ENCODE measurements at places on chromosomes 2 and 18.

- DNase-seq = no peak
Observed at GRCh38 chr18:35506024-35506712, 8.4 kb upstream of the INO80C start.

DNA sequence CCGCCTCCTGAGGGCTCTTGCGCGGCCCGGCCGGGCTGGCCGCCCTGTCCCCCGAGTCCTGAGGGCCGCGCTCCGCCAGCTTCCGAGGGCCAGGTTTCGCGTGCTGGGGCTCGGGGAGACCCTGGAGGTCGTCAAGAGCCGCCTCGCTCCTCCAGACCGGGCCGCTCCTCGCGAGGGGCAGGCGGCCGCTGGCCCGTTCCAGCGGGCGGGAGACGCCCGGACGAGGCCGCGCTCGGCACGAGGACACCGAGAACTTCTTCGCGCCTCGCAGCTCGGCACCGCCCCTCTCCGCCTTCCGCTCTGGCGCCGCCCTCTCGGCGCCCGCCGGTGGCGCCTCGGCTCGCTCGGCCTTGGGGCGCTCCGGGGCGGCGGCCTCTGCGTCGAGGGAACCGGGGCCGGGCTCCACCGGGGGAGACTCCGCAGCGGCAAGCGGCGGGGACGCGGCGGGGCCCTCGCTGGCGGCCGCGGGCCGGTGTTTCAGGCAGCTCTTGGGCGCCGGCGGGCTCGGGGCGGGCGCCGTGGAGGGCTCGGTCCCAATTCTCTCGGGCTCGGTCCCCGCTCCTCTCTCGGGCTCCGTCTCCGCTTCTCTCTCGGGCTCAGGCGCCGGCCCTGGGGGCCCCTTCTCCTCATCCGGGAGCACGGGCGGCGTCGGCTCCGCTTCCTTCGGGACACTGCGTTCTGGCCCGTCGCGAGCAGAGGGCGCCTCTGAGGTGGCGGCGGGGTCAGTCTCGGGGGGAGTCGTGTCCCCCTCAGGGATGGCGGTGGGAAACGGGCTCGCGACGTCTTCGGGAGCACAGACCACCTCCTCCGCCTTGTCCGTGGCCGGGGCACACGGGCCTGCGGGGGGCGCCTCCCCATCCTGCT is 91.6 kb upstream of the MGAT4A start:
- peak; percentile 20 for DNase-seq

DNA sequence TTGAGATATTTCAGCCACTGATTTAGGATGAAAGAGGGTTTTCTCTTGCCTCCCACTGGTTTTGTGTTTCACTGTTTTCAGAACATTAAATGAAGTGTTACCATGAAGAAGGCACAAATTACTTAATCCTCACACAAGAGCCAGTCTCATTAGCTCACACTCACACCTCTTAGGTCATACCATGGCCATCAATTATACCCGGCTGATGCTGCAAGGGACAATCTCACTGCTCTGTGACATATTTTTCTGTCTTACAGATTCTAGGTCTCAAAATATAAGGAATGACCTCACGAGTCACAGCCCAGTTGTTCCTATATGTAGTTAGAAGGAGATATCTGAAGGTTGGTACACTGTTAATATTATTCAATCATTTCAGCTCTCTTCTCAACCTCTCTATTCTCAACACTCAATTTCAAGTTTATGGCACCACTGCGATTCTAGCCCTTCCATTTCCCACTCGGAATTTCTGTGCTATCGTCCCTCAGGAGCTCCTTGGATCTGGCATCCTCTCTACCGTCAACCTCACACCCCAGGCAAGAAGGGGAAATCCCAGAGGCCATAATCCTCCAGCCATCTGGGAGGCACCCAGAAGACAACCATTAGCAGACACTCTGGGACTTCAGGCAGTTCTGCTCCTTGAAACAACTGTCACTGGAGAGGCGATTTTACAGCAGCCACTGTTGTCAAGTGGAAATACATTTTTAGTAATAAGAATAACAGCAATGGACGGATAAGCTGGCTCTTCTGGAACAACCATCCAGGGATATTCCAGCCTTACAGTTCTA is 101.9 kb downstream of the MREG start:
- DNase-seq = no peak

GRCh38 chr18:71336576-71337210 is 1047.8 kb downstream of the SOCS6 start:
- no peak for DNase-seq

DNA sequence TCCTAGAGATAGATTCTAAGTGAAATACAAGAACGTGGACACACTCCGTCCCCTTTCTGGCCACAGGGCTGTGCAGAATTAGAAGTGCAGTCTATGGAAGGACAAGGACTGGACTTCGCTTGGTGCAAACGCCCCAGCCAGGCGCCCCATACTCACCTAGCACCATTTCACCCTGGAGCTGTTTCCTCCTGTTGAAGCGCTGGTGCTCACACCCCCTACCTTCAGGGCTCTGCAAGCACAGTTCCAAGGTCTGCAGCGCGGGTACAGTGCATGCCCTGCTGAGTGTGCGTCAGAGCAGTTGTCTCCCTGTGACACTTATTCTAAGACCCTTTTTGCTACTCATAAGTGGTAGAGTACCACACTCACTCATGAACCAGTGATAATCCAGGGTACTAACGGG is 3.0 kb downstream of the HPCAL1 start:
- no peak for DNase-seq

GRCh38 chr18:10121786-10122515 is 208.1 kb downstream of the VAPA start:
- no peak for DNase-seq

- no peak for DNase-seq
Observed at GRCh38 chr2:74632209-74632938, 15.8 kb downstream of the M1AP start.

DNA sequence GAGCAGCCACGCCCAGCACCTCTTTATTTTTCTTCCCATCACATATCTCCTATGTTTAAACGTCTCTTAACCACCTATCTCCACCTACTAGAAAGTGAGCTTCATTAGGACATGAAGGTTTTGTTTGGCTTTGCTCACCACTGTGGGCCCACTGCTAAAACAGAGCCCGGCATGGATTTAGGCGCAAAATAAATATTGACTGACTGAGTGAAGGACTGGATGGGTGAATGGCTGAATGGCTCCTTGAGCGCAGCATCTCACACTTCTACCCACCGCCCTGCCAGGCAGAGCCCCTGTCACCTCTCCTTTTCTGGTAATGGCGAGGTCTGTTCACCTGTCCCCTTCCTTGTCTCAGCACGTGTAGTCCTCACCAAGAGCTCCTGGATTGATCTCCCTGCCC is 10.1 kb downstream of the CAPG start:
- no peak for DNase-seq

DNA sequence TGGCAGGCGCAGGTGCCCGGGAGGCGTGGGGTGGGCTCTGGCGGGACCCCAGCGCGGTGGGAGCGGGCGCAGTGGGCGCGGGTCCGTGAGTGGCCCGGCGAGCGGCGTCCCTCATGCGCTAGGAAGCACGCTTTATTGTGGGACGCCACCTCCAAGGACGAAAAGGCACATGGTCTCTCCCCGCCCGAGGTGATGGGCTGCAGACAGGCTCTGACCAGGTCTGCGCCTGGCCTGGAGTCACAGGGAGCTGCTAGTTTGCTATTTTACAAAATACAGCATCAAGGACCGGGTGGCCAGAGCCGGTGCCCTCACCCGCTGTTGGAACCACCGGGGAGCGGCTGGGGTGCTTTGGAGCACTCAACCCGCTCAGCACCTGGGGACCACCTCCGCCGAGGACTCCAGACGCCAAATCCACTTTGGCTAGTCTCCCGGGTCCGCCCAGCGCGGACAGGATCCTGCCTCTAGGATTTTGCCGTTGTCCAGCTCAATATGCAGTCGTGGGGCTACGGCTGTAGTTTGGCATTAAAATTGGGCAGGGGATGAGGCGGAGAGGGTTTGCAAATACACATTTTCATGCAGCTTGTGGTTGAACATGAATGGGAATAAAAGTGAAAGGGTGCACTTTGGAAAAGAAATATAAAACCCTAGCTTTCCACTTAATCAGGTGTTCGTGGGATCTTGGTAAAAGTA is 65.4 kb downstream of the LRRFIP1 start:
- no peak for DNase-seq

DNA sequence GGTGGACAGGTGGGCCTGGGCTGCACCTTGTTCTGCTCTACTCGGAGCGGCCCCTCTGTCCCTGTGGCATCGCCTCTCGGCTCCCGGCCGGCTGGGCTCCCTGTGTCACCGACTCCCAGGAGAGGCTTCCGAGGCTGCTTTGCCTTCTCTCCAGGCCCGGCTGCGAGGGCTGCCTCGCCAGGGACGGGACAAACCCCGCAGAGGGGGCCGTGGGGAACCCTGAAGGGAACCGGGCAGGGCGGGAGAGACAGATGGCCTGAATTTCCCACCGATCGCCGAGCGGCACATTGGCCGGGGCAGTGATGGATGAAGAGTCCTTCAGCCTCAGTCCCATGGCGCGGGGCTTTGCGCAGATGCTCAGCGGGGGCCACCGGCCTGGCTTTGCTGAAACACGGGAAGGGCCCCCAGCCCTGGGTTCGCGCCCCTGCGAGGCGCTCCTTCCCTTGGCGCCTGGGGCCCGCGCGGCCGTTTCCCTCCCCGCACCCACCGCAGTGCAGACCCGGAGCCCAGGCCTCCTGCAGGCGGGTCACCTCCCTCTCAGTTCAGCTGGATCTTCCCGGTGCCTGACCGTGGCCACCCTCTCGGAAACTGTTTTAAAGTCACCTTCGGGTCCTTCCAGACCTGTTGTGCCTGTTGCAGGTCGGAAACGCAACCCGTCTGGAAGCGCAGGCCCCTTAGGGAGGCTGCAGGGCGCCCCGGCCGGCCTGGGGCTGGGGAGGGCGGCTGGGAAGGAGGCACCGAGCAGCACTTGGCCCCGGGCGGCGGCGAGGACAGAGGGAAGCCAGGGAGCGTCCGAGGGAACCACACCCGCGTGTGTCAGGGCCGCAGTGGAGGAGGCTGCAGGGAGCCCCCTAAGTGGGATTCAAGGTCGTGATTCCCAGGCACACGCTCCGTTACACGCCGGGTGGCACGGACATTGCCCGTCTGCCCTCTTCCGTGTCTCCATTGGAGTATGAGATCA is 341.9 kb upstream of the SALL3 start:
- DNase-seq = no peak

DNA sequence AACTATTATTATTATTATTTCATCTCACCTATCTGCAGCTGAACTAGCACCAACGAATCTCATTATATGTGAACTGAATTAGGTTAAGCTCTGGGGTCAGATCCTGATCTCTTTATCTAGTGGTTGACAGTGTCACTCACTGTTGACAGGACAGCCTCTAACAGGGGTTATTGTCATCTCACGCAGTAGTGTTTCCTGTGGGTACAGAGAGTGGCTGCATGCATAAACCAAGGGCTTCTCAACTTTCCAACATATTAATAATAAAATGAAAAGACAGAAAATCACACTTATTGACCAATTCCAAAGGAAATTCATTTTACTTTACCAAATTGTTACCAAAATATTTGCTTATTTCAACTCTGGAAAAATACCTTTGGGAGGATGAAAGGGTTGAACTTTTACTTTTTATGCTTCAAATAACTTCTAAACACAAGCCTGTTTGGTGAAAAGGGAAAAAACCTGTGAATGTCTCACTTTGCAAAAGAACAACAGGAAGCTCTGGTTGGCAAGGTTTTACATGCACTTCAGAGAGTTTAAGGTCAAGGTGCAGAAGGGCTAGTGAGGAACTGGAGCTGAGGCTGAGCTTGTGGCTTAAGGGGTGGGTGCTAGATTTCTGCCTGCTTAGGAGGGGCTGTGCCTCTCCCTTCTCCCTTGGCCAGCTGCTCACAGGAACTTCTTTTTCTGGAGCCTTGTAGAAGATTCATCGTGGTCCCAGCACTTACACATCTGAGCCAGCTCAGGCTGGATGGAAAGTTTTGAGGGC is 72.6 kb downstream of the CTAGE1 start:
- no peak for DNase-seq

- no peak for DNase-seq
Observed at GRCh38 chr2:119264781-119265692, 41.4 kb downstream of the STEAP3 start.

- no peak for DNase-seq
Observed at GRCh38 chr2:55247025-55247424, 14.5 kb downstream of the RPS27A start.

GRCh38 chr18:6069539-6069938 is 174.2 kb upstream of the TMEM200C start:
- DNase-seq = no peak
